ENCODE measurements at places on chromosomes 4 and X.
A peak's percentile ranks its signal among the peaks of the same experiment; 100 is the strongest.

DNA sequence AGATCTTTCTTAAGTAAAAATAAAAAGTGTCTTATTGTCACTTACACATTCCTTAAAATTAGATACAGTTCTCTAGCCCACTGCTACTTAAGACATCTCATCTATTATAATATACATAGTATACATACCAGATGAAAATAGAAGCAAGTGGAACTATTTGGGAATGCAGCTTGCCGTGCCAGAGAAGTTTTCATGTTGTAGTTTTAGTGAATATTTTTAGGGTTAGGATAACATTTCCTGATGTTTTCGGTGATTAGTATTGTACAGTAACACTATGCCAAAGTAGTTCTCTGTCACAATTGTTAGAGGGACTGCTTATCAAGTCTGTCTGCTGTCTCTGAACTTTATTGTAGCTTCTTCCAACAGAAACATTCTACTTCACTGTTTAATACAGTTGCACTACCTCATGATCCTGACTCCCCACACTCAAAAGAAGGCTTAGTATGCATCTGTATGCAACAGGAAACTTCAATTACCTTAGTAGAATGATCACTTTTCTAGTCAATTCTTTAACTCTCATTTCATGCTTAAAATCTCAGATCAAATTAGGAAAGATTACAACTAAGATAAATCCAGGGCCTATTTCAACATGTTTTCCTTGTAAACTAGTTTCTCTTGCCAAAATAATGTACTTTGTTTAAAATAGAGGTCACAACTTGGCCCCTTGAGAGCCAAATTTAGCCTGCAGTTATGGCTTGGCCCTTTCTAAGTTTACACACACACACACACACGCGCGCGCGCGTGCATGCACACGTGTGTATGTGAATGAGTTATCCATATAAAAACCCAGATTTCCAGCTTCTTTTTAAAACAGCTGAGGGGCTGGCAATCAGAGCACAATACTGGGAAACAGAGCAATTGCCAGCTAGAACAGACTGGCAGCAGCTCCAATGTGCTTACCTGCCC is 42.3 kb upstream of the SRPX start:
- no peak for DNase-seq

DNA sequence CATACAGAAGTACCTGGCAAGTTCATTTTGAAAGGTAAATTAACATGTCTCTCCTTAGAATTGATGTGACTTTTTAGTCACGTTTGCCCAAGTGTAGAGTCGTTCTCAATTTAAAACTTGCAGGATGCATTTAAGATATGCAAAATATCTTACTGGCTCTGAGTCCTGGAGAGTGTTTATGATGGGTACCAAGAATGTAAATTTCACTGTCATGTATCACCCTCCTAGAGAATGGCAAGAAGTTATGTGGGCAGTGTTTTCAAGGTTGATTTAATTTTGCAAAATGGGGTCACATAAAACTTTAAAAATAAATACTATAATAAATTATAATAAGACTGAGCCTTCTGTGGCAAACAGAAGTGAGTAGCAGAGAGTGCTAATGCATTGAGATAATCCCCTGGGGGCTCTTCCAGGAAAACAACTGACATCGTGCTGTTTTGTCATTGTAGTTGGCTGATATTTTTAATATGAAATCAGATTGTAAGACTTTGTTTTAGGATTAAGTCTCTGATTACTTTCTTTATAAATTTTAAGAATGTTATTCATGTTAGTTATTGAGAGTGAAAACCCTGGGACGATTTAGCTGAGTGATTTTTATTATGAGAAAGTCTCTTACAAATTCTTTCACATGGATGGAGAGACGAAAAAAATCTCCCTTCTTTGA is 103.0 kb downstream of the AFF1 start:
- DNase-seq = no peak

DNA sequence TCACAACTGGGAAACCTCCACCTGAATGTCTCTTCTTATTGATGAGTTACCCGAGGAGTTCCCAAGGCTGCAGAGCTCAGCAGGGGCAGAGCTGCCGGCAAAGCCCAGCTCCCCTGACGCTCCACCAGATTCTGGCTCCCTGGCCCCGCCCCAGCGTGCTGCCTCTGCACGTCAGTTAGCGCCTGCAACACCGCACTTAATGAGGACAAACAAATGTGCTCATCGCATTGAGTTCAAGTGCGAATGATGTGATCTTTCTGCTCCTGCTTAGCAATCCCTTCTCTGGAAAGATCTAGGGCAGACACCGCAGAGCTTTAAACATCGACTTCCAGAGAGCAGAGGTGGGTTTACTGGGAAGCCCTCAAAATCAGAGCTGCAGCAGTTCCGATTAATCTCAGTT is 55.5 kb upstream of the FBXW7 start:
- no peak for DNase-seq

GRCh38 chrX:152038804-152039203 is 64.3 kb upstream of the GABRE start:
- DNase-seq = no peak

GRCh38 chr4:76301068-76301774 is 5.3 kb upstream of the STBD1 start:
- DNase-seq = peak; percentile 64

DNA sequence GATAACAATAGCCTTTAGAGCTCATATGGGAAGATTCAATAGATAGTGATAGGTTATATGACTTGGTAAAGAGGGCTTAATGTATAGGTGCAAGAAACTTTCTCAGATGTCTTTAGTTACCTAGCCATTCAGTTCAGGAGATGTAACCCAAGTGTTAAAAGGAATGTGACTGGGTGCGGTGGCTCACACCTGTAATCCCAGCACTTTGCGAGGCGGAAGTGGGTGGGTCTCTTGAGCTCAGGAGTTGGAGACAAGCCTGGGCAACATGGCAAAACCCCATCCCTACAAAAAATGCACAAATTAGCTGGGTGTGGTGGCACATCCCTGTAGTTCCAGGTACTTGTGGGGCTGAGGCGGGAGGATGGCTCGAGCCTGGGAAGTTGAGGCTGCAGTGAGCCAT is 7.9 kb downstream of the TET2 start:
- DNase-seq = no peak

DNA sequence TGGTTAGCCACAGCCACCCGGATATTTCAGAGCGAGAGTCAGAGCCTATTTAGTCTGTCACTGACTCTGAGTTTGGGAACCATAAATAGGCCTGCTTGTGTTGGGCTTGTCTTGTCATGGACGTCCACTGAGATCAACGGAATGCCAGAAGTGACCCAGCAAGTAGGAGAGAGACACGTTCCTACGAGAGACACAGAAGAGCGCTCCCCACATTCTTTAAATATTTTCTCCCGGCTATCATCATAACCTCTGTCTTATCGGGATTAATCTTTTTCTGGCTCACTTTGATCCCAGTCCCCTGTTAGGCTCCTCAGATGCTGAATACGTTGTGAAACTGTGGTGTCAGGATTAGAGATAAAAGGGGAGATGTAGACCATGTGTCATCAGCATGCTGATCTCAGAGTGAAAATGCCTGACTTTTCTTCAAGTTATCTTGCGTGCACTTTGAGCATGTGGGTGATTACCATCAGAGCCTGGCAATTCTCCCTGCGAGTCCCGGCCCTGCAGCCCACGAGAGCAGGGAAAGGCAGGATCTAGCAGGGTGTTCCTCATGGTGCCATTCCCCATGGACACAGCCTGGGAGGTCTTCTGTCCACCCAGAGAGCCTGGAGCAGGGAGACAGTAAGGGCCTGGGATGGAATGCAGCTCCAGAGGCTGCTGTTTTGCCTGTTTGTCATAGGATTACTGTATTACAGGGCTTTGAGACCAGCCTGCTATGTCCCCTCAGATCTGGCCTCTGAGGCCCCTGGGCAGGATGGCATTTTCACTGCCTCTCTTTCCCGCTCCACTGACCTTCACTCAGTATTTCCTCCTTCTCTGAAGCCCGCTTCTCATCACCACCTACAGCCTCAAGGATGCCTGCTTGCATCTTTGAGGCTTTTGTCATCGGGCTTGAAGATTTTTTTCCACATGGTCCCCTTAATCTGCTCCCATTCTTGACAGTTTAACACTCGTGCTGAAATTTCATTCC is 2.8 kb upstream of the TENM3 start:
- DNase-seq = peak; percentile 35

GRCh38 chr4:41602113-41602512 is 64.2 kb downstream of the LIMCH1 start:
- no peak for DNase-seq

DNA sequence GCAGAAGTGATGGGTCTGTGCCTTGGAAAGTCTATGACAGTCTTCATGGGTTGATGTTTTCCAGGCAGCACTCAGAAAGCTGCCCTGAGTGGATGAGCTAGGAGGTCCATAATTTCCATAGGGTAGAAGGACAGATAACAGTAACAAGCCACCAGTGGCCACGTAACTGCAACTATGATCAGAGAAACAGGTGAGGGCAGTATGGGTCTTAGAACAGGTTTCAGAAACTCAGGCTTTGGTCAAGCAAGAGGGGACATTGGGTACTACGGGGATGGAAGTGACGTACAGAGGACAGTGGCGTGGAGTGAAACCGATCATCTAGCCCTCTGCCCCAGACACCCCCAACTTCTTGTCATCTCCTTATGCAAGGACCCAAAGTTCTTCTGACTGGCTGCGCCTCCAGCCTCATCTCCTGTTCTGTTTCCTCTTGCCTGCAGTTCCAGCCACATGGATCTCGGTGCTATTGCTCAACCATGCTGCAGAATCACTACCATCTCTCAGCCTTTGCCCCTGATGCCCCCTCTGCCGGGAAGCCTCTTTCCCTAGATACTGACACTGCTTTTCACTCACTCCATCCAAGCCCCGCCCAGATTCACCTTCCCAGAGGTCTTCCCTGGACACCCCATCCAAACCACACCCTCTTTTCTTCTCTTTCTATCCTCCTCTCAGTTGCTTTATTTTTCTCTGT is 123.4 kb downstream of the MFAP3L start:
- DNase-seq = no peak

DNA sequence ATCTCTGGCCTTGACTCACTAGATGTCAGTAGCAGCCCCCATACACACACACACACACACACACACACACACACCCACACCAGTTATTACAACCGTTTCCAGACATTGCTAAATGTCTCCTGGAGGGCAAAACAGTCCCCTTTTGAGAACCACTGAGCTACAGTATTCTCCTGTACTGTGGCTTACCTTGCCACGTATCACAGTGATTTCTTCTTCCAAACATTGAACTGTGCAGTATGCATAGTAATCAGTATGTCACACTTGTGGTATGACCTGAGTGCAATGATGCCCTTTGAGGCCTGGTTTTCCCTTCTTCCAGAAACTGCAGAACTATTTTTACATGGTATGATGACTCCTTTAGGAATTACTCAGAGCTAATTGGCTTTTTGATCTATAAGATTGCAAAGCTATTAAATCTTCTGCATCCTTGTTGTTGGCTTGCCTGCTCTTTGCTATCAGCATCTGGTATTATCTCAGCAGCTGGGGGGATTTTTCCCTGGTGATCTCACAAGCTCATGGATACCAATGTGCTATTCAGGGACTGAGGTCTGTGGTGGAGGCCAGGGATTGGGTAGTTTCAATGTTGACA is 3.6 kb upstream of the THOC2 start:
- DNase-seq = no peak

GRCh38 chr4:142485452-142485851 is 360.6 kb downstream of the INPP4B start:
- no peak for DNase-seq

DNA sequence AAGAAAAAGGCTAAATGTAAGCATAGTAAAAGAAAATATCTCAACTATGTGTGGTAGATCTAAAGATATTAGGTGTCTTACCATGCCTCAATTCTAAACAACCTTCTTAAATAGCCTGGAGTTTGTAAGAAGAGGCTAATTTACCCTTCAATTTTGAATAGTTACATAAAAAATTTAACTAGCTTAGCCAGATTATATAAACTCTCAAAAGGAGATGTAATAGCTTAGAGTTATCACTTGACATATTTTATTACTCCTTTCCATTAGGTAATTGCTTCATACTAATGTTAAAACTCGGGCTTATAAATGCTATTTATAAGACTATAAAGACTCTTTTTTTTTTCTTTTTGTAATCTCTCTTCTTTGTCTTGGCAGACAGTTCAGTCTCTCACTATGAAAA is 297.5 kb upstream of the PABPC4L start:
- DNase-seq = no peak

DNA sequence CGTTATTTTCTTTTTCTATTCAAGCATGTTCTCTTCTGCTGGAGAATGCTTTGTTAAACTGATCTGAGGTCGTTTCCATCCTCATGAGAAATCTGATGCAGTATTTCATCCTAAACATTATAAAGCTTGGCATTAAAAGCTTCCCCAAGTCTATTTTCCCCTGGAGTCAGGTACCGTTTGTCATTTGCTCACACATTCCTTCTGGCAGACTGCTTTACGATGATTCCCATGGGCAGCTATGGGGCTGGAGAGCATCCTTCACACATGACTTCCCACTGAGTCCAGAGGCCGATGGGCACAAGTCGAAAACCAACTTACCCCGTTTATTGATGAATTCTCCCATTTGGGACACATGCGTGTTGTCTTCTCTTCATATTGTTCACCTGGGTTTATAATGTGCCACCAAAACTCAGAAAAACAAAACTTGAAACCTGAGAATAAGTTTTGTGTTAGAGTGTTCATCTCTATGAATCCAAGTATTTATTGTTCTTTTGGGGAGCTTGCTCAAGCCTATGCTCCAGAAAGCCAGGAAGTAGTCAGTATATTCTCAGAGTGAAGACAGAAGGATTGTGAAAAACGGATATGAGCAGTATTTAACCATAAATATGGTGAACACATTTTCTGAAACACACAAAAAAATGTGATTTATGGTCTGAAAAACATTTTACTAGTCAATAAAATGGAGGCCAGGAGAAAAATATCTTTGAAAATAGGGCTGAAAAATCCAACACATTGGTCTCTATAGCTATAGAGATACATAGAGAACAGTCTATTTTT is 298.8 kb upstream of the NOCT start:
- DNase-seq = no peak

GRCh38 chr4:17398035-17398434 is 113.9 kb downstream of the QDPR start:
- DNase-seq = no peak
